ENCODE measurements at places on chromosomes 16 and 17.
A peak's percentile ranks its signal among the peaks of the same experiment; 100 is the strongest.

DNA sequence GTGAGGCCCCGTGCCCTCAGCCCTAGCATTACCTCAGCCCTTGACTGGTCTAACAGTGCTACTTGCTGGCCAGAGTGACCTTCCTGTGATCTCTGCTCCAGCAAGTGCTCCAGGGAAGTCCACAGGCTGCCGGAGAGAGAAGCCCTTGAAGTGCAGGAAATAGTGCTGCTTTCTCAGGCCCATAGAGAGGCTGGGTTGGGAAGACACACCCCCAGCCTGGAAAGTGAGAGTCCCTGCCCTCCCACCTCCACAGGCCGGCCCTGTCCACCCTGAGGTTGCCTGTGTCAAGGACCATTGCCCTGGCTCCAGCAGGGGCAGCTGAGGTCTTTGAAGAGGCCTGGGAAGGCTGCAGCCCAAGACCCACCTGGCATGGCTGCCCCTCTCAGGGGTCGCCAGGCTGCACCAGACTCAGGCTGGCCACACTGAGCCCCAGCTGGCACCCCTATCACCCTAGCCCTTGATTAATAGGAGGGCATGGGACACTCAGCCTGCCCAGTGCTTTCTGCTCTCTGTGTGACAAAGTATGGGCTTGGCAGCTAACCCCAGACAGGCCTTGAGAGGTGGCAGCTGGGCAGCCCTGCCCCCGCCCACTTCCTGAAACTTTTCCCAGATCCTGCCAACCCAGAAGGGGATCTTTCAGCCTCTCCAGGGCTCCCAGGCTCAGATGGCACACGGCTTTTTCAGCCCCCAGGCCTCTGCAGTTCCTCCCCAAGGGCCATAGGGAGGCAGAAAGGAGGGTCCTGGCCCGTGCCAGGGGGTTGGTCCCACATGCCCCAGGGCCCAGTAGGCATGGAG is 21.7 kb downstream of the ATP6V0D1 start:
- H3K27ac ChIP-seq, result no peak overlapping the region
- no peak overlapping the region for H3K4me3 ChIP-seq
- H3K27me3 ChIP-seq, result no peaks in the 10 kb centered on the region
- no peak for DNase-seq

DNA sequence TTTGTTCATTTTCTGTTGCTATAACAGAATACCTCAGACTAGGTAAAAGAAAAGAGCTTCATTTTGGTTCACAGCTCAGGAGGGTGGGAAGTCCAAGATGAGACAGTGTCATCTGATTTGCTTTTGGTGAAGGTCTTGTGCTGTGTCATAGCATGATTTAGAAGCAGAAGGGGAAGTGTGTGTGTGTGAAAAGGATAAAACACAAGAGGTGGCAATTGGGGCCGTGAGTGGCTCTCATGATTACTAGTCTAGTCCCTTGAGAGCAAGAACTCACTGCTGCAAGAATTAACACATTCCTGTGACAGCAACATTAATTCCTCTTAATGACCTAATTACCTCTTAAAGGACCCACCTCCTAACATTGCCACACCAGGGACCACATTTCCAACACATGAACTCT is 8.3 kb downstream of the SLC35G3 start:
- peaks cover 23% of the 10 kb centered on the region for H3K27me3 ChIP-seq
- H3K4me1 ChIP-seq, result no peaks in the 10 kb centered on the region
- no peak overlapping the region for H3K4me3 ChIP-seq
- DNase-seq, result no peak
- H3K27ac ChIP-seq, result no peak overlapping the region

DNA sequence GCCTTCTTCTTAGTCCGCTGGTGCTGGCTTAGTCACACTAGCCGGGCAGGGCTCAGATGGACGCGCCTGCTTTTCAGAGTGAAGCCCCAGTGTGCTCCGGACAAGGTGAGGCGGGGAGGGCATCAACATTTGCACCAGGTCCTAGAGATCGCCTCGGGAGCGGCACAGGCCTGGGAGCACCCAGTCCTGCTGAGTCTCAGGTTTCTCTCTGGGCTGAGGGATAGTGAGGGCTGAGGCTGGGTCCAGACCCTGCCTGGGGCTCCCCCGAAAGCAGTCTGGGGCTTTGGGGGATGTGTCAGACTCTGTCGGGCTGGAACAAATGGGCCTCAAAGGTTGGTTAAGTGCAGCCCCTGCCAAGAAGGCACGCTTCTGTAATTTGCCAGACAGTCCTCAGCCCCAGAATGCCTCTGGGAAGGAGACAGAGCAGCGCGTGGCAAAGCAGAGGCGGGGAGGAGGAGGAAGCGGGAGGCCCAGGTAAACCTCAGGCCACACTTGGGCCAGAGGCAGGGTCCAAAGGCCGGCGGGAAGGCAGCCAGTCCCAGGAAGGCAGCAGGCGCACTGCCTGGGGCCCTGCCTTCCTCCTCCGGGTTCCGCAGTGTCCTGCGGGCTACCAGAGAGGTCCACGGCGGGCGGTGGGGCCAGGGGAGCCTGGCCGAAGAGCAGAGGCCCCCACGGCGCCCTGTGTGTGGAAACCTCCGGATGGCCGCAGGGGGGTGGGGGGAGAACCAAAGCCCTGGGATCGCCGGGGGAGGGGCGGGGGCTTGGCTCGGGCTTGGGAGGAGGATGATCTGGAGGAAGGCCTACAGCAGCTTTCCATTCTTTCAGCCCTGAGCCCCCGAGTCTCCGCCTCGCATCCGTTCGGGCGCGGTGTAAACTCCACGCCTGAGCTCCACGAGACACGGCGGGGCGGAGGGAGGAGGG is 39.5 kb upstream of the ATP2A3 start:
- H3K4me1 ChIP-seq, result peaks cover 17% of the 10 kb centered on the region
- DNase-seq, result no peak
- H3K27me3 ChIP-seq, result peaks cover 8% of the 10 kb centered on the region

DNA sequence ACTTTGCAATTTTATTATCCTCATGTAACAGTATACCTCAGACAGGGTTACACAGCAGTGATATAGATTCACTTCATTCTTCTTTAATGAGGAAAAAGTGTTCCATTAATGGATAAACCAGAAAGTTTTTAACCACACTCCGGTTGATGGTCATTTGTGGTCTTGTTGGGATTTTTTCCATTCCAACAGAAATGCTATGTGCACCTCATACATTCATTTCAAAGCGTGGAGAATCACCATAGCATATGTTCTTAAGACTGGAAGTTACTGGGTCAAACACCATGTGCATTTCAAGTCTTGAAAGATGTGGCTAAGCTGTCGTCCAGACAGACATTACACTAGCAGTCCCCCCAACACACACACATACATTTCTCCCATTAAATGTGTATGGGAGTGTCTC is 245.8 kb upstream of the CDH5 start:
- peaks cover 17% of the 10 kb centered on the region for H3K27me3 ChIP-seq
- H3K4me1 ChIP-seq, result no peaks in the 10 kb centered on the region
- DNase-seq, result no peak
- no peak overlapping the region for H3K27ac ChIP-seq
- no peak overlapping the region for H3K4me3 ChIP-seq
- H3K36me3 ChIP-seq, result no peaks in the 10 kb centered on the region

GRCh38 chr17:15886804-15887203 is 58.1 kb upstream of the ADORA2B start:
- H3K27me3 ChIP-seq, result peaks cover 5% of the 10 kb centered on the region
- H3K27ac ChIP-seq, result no peak overlapping the region
- DNase-seq, result no peak
- H3K4me1 ChIP-seq, result no peaks in the 10 kb centered on the region

DNA sequence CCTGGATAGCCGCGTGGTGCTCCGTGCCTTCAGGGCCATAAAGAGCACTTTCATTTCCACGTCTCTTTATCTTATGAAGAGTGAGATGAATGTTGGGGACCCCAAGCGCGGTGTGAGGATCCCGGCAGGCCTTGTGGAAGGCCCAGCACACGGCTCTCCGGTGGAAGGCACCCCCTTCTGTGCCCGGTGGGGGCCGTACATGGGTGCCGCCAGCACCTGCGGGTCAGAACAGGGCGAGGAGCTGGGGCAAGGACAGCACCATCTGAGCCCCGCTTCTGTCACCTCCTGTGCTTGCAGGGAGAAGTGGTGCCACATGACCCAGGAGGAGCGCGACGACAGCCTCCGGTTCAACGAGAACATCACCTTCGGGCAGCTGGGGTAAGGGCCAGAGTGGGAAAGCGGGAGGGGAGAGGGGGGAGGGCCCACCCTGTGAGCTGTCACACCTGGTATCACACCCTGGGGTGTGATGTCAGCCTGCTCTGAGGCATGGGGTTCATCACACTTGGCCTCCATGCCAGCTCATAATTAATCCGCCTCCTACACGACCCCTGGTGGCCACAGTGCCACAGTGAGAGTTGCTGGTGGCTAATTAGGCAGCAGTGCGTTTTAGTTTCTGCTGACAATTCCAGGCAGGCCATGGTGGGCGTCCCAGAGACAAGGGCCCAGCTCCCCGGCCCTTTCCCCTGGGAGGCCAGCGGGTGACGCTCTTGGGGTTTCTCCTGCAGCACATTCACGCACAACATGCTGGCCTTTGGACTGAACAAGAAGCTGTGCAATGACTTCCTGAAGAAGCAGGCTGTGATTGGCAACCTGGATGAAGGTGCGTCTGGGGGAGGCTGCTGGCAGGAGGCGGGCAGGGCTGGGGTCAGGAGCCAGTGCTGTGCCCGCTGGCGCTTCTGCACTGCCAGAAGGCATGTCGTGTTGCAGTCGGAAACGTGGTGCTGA is 25.7 kb downstream of the CIBAR2 start:
- peaks cover 8% of the 10 kb centered on the region for H3K4me1 ChIP-seq
- DNase-seq, result peak; percentile 52
- H3K27ac ChIP-seq, result no peak overlapping the region
- H3K36me3 ChIP-seq, result peaks cover 4% of the 10 kb centered on the region
- H3K4me3 ChIP-seq, result no peak overlapping the region
- H3K27me3 ChIP-seq, result peaks cover 6% of the 10 kb centered on the region

DNA sequence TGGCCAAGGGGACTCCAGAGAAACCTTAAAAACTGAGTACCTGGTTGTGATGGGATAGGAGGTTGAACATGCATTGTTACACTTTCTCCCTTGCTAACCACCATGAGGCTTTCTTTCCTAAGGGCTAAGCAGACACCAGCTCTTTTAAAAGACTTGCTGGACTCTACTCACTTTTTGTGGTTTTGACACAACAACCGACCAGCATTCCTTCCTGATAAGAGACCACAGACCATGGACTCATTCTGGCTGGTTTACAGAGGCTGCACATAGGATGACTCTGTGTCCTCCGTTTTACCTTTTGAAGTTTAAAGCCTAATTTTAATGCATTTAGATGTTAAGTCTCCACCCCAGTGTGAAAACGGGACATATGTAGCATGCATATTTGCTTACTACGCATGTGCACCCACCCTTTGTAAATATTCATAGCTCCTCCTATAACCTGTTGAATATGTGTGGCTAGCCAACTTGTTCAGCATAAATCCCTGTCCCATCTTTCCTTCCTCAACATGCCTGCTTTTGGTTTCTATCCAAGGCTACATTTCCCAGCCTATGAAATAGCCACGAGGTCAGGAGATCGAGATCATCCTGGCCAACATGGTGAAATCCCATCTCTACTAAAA is 475.9 kb downstream of the GRIN2A start:
- H3K4me1 ChIP-seq, result peaks cover 12% of the 10 kb centered on the region
- no peak overlapping the region for H3K27ac ChIP-seq
- H3K36me3 ChIP-seq, result no peaks in the 10 kb centered on the region
- peaks cover 7% of the 10 kb centered on the region for H3K27me3 ChIP-seq

DNA sequence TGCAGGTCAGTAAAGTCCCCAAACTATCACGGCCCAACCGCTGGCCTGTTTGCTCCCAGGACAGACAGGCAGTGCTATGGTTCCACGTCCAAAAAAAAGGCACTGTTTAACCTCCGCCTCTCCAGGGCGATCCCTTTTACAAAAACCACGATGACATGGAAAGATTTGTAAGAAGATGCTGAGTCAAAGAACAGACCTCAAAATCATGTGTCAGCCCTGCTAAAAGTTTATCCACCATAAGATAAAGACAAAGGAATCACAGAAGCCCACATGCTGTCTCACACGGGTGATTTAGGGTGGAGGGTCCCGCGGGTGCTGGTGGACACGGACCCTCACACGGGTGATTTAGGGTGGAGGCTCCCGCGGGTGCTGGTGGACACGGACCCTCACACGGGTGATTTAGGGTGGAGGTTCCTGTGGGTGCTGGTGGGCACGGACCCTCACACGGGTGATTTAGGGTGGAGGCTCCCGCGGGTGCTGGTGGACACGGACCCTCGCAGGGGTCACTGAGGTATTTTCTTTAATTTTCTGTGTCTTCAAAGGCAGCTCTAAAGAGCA is 117.2 kb upstream of the METRNL start:
- H3K4me3 ChIP-seq, result no peak overlapping the region
- no peak for DNase-seq
- no peak overlapping the region for H3K27ac ChIP-seq
- H3K27me3 ChIP-seq, result no peaks in the 10 kb centered on the region

- H3K27ac ChIP-seq, result no peak overlapping the region
- H3K27me3 ChIP-seq, result no peaks in the 10 kb centered on the region
- DNase-seq, result no peak
These were observed 9.0 kb upstream of the MAPK3 start for GRCh38 chr16:30131869-30132475.

GRCh38 chr16:711548-712320 is 3.2 kb upstream of the METRN start:
- no peaks in the 10 kb centered on the region for H3K36me3 ChIP-seq
- no peak overlapping the region for H3K4me3 ChIP-seq
- H3K27ac ChIP-seq, result no peak overlapping the region
- peak; percentile 81 for DNase-seq

DNA sequence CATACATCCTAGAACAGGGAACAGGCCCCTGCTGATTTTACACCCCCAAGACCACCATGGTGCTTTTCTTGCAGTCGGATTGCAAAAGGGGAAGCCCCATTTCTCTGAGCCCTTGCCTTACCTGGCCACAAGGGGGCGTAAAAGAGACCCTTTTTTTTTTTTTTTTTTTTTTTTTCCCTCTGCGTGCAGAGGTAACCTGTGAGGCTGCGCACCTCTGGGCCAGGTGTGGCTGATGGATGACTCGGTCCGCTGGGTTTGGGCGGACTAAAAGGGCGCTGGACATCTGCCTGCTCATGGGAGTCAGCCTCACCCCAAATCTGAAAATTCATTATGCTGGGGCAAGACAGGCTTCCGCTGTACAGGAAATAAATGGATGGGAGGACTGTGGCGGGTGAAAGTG is 281.0 kb downstream of the CBLN1 start:
- DNase-seq, result no peak
- peaks cover 14% of the 10 kb centered on the region for H3K4me1 ChIP-seq
- no peak overlapping the region for H3K4me3 ChIP-seq
- peaks cover 13% of the 10 kb centered on the region for H3K27me3 ChIP-seq
- H3K27ac ChIP-seq, result no peak overlapping the region
- no peaks in the 10 kb centered on the region for H3K36me3 ChIP-seq
